ENCODE measurements at places on chromosomes 3 and 15. TPM values are rescaled to one million over a fixed set of nuclear protein-coding genes. Genes with fewer than 3 reads are reported as not detected.
A peak's percentile ranks its signal among the peaks of the same experiment; 100 is the strongest.

DNA sequence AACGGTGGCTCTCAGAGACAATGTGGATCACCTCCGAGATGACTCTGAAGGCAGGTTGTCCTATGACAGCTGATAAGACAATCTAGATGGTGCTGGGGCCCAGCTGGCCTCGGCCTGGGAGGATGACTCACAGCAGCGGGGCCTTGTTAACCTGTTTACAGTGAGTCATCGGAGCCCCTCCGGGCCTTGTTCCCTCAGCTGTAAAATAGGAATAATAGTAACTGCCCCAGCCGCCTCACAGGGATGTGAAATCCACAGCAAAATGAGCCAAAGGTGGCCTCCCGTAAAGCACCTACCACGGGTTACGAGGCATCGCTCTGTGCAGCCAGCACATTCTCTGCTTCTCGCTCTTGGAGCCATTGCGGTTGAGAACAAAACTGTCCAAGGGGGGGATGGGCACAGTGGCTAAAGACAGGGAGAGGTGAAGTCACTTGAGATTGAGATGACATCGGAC, 88.6 kb upstream of the RASGRF1 start:
- no peak for DNase-seq

CSPG4 gene
- polyA plus RNA-seq, result 7.7 TPM

- no peak for DNase-seq
Measured at GRCh38 chr15:77266708-77267386, 153.1 kb downstream of the PEAK1 start.

FAM81A gene
- polyA plus RNA-seq, result 24.3 TPM

DNA sequence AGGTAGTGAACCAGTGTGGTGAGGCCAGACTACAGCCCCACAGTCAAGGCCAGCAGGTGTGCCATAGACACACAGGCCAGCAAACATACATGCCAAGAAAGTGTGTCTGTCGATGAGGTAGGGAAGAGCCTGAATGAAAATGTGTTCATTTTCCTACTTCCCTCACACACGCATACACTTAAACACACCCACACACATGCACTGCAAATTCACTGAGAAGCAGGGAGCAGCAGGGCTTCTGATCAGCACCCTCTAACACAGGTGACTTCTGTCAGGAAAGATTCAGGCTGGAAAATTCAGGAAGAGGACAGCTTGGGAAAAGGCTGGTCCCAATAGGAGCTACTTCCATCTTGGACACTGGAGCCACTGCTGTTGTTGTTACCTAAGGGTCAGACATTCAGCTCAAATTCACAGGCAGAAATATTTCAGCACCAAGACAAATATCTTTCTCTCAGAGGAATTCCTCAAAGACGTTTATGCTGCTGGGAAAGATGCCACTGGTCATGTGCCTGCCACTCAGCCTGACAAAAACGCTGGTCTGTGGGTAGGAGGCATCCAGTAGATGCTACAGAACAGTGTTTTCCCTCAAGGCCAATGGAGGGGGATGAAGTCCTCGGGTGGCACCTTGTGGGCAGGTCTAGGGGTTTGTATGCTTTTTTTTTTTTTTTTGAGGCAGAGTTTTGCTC, 40.9 kb upstream of the LARS2 start:
- DNase-seq, result no peak

ST8SIA2 gene
- polyA plus RNA-seq, result 5.7 TPM

GRCh38 chr3:168881804-168882203, 781.7 kb downstream of the MECOM start:
- DNase-seq, result no peak

CHCHD6 gene
- polyA plus RNA-seq, result 17.5 TPM

GRCh38 chr3:111210866-111211564, 139.4 kb downstream of the NECTIN3 start:
- no peak for DNase-seq

DNA sequence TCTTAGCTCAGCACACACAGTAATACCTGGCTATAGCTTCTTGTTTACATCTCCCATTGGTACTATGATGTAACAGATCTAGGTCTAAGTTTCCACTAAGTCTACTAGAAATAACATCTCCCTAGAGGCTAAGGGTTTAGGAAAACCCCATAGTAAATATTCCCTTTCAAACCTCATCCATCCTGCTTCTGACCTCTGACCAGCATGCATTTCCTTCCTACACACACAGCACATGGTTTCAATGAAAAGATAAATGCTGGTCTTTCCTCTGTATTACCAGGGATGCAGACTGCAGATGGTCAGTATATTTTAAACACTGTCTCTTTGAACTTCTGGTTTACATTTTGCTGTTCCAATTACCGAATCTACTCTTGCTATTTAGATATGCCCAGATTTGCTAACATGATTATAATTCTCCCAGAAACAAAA, 96.6 kb downstream of the EFL1 start:
- no peak for DNase-seq

STRIT1 gene
- 1.8 TPM for polyA plus RNA-seq

CHRFAM7A gene
- polyA plus RNA-seq, result 2.5 TPM

AADACL2 gene
- not detected for polyA plus RNA-seq

HCN4 gene
- polyA plus RNA-seq, result 1.2 TPM

ZIC4 gene
- 0.05 TPM for polyA plus RNA-seq

LSMEM2 gene
- polyA plus RNA-seq, result 0.60 TPM

GRCh38 chr3:15460891-15461531, 33.6 kb downstream of the EAF1 start:
- DNase-seq, result no peak

- DNase-seq, result peak; percentile 72
Measured at GRCh38 chr3:47989981-47990440, 26.2 kb downstream of the MAP4 start.

- DNase-seq, result no peak
Measured at GRCh38 chr3:13482106-13482690, 2.1 kb downstream of the HDAC11 start.

DNA sequence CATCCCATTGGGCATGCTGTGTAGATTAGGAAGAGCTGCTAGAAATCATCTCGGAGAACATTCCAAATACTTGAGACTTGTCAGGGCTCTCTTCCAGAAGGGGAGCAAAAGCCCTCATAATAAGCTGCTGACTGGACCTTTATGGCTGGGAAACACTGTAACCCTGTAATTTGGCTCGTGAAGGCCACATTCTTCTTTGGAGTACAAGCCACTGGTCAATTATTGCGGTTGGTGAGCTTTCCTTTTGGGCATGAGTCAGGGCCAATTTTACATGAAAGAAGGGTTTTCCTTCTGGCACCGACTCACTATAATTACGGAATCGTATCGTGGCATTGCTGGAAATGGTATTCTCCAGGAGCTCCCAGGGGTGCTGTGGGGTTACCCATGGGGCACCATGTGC, 434.5 kb upstream of the RGMA start:
- DNase-seq, result no peak

DNA sequence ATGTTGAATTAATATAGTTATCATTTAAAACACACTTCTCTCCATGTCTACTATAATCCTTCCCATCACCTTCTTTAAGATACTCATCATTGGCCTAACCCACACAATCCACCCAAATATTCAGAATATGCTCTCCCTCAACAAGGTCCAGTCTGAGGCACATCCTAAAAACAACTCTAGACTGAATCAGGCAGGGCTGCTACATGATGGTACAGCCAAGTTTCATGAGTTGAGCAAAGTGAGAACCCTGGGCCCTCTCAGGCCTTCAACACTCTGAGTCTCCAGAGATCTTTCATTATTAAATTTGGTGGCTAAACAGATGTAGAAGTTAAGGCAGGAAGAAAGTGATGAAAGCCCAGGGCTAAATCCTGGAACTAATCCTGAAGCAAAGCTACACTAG, 16.2 kb downstream of the ZNF148 start:
- no peak for DNase-seq

OR5K2 gene
- not detected for polyA plus RNA-seq

- no peak for DNase-seq
Measured at GRCh38 chr15:73632670-73633058, 525 bp downstream of the NPTN start.

GRCh38 chr3:120678331-120678947, 3.6 kb downstream of the HGD start:
- DNase-seq, result peak; percentile 67

- no peak for DNase-seq
Measured at GRCh38 chr15:36557364-36557763, 22.1 kb upstream of the CDIN1 start.

GRCh38 chr15:62807539-62808130, 234.9 kb upstream of the TPM1 start:
- no peak for DNase-seq

GPR171 gene
- not detected for polyA plus RNA-seq

- DNase-seq, result peak; percentile 29
Measured at GRCh38 chr3:151282921-151283320, 4.6 kb upstream of the P2RY14 start.

DNA sequence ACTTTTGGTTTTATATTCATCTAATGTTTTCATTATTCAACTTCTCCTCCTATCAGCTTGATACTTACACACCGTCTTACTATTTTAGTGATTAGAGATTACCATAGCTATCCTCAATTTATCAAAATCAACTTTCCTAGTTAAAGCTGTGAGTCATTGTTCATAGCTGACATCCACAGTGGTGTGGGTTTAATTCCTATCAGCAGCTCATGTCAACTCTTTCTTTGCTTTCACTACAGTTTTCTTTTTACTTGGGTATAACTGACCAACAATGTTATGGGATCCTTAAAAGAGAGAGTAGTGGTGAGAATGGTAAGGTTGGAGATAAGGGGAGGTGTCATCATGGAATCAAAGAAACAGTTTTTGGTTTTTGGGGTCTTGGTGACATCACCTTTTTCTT, 112.7 kb downstream of the NFKBIZ start:
- no peak for DNase-seq

PLS1 gene
- 31.8 TPM for polyA plus RNA-seq

GRCh38 chr3:73710340-73710739, 85.6 kb upstream of the PDZRN3 start:
- DNase-seq, result no peak

DNA sequence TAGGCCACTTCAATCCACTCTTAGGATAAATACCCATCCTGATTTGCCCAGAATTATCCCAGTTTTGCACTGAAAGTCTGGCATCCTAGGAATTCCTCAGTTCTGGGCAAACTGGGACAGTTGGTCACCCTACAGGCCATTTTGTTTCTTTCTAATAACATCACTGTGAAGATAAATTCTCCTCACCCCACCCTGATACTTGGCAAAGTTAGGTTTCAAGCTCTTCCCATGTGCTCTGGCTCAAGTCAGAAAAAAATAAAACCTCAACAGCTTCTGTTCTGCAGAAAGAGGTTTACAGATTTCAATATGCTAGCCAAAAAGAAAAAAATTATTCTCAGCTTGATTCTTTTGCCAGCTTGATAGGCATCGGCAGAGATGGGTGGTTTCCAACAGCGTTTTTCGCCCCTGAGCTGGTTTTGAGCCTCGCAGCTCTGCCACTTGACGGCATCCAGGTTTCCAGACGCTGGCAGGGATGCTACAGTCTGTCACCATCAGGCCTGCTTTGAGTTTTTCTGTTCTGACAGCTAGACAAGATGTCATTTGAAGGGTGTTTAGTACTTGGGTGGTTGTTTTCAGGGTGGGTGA, 171.4 kb downstream of the SSR3 start:
- DNase-seq, result no peak

Measured in right renal pelvis (tissue), 4 donors.